ENCODE measurements at places on chromosomes 16 and 17. TPM values are rescaled to one million over a fixed set of nuclear protein-coding genes. Genes with fewer than 3 reads are reported as not detected.

CDRT4 gene
- total RNA-seq: 4.0 TPM

CEP295NL gene
- 0.89 TPM for total RNA-seq

CTF1 gene
- 2.7 TPM for total RNA-seq

KIF18B gene
- 3.2 TPM for total RNA-seq

EXOC3L1 gene
- not detected for total RNA-seq

CACNG1 gene
- total RNA-seq: not detected

DNAH2 gene
- total RNA-seq: under 0.01 TPM

PRR15L gene
- total RNA-seq: not detected

OR2C1 gene
- total RNA-seq: 0.14 TPM

ODAD4 gene
- total RNA-seq: 0.30 TPM

MYL11 gene
- not detected for total RNA-seq

SPG7 gene
- total RNA-seq: 120 TPM

P2RX5 gene
- 2.7 TPM for total RNA-seq

PLLP gene
- total RNA-seq: not detected

CTRL gene
- total RNA-seq: under 0.01 TPM

VPS35 gene
- 140 TPM for total RNA-seq

CCL14 gene
- total RNA-seq: not detected

MYH3 gene
- total RNA-seq: 1.2 TPM

COPZ2 gene
- 33.1 TPM for total RNA-seq

TUBG2 gene
- total RNA-seq: 13.2 TPM

COQ7 gene
- 14.3 TPM for total RNA-seq

KRT31 gene
- not detected for total RNA-seq

TBC1D26 gene
- 0.18 TPM for total RNA-seq

CTCF gene
- 13.4 TPM for total RNA-seq

RNF112 gene
- total RNA-seq: 2.1 TPM

KRTAP9-4 gene
- total RNA-seq: not detected

PIGL gene
- total RNA-seq: 17.5 TPM

PNMT gene
- not detected for total RNA-seq

CCT6B gene
- 0.51 TPM for total RNA-seq

GLP2R gene
- not detected for total RNA-seq

SLFN13 gene
- 1.2 TPM for total RNA-seq

MT4 gene
- total RNA-seq: not detected

TPSG1 gene
- total RNA-seq: not detected

GOSR1 gene
- total RNA-seq: 50.7 TPM

GAS2L2 gene
- not detected for total RNA-seq

ZG16B gene
- not detected for total RNA-seq

TVP23A gene
- total RNA-seq: not detected

SRCIN1 gene
- not detected for total RNA-seq

NEUROD2 gene
- total RNA-seq: not detected

TEKT5 gene
- not detected for total RNA-seq

TSNAXIP1 gene
- 0.32 TPM for total RNA-seq

GRAPL gene
- not detected for total RNA-seq

KRTAP2-1 gene
- not detected for total RNA-seq

NPIPA3 gene
- 0.59 TPM for total RNA-seq

CCDC78 gene
- 2.1 TPM for total RNA-seq

PIGW gene
- 8.2 TPM for total RNA-seq

RCVRN gene
- total RNA-seq: not detected

KIF19 gene
- not detected for total RNA-seq

PTGES3L gene
- total RNA-seq: 0.89 TPM
